ENCODE measurements at places on chromosomes 4 and X.
A peak's percentile ranks its signal among the peaks of the same experiment; 100 is the strongest.

- peak; percentile 50 for DNase-seq
Measured at GRCh38 chr4:156820931-156821330, 150.7 kb downstream of the PDGFC start.

- DNase-seq: no peak
Measured at GRCh38 chr4:87211249-87211952, 9.0 kb downstream of the KLHL8 start.

DNA sequence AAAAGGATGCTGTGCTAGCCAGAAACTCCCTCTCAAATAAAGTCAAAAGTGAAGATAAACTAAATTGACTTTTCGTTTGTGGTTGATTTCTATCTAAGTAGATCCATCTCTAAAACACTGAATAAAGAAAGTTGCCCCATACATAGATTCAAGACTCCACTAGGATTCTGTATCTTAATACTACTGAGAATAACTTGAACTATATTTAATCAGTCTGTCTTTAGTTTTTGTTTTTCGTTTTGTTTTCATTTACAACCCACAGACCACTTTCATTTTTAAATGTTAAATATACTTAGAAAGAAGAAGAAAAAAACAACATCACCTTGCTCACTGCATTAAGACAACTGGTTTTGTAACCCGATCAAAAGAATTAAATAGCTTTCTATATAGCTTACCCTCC lies 655.0 kb downstream of the RPA4 start:
- DNase-seq: no peak

GRCh38 chr4:139779691-139780090 lies 114.1 kb downstream of the MGST2 start:
- DNase-seq: no peak

GRCh38 chr4:17704020-17704650 lies 77.3 kb downstream of the FAM184B start:
- no peak for DNase-seq

DNA sequence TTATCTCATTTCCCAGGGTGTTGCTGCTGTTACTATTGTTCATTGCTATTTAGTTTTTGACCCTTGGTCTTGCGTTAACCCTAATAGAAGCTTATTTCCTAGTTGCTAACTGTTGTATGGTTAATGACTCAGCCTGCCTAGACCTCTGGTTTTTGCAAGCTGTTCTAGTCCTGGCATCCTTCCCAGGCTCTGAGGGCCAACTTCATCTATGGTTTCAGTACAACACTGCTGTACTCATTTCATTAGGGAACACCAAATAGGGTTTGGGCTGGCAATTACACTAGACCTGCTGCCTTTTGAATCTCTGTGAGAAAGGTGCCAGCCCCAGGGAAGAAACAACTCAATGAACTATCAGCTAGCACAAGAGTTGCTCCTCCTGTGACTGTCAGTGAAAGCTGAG lies 59.6 kb downstream of the DCX start:
- peak; percentile 61 for DNase-seq

GRCh38 chr4:39063430-39063829 lies 1.4 kb downstream of the KLHL5 start:
- no peak for DNase-seq

- DNase-seq: no peak
Measured at GRCh38 chr4:76898385-76898692, 395 bp upstream of the SOWAHB start.

DNA sequence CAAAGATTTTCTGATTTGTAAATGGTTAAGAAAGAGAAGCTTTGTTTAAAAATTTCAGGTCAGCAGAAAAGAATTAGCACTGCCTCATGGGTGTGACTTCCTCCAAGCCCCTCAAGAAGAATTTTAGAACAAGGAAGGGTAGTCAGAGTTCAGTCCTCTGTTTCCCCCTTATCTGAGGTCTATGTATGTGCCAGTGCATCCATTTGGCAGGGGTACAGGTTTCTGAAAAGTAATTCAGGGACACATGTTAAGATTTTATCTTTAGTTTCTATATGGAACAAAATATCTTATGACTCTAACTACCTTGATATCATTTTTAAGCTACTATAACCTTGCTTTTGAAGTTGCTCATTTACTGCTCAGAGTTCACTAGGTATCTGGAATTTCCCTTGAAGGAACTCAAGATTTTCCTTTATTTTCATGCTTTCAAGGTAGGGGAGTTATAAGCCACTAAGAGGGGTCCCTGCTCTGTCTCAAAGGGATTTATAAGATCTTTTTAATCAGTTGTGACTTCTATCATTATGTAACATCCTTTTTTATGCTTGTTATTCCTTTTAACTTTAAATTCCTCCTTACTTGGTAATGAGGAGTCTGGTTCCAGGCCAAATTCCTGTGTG lies 24.4 kb upstream of the PLK4 start:
- no peak for DNase-seq

GRCh38 chr4:143207555-143207954 lies 22.8 kb downstream of the USP38 start:
- DNase-seq: peak; percentile 24

- peak; percentile 59 for DNase-seq
Measured at GRCh38 chrX:20066968-20067708, 49.6 kb downstream of the MAP7D2 start.

GRCh38 chrX:1537031-1537715 lies at the start of gene P2RY8:
Gene P2RY8, minus strand, starts transcription at chrX:1537185. Its CDS starts 70,627 bp downstream, at chrX:1466558.
- DNase-seq: peak; percentile 9

- DNase-seq: no peak
Measured at GRCh38 chr4:70080205-70080604, 30.0 kb downstream of the HTN1 start.

GRCh38 chrX:38327775-38328081 lies 419 bp upstream of the RPGR start:
- no peak for DNase-seq

DNA sequence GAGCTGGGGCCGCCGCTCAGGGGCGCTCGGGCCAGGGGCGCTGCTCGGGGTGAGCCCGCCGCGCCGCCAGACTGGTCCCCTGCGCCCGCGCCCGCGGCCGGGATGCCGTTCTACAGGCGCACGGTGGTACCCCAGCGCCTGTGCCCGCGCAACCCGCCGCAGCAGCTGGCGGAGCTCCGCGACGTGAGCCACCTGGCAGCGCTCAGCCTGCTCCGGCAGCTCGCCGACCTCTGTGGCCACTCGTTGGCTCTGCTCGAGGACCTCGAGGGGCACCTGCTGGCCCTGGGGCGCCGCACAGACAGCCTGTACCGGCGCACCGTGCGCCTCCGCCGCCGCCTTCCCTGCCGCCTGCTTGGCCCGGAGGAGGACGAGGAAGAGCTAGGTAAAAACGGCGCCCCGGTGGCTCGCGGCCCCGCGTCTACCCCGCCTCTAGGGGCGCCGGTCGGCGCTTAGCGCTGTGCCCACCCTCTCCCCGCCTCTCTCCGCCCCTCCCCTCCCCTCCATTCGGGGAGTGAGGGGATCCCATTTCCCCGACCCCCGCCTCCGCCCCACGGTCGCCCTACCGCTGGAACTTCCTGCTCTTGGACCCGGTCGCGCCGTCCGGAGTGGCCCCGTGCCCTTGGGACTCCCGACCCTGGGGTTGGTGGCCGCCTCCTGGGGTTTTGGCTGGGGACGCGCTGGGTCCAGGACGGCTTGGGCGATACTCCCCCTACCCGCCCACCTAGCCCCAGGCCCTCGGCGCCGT lies 513 bp downstream of the NHSL2 start:
- DNase-seq: peak; percentile 29

GRCh38 chr4:25913056-25913850 lies 767 bp upstream of the SMIM20 start:
- peak; percentile 36 for DNase-seq
